H7 (cell line): ENCODE measurements at places on chromosomes 16 and 17.

GRCh38 chr17:59338498-59338897 is 7.0 kb downstream of the YPEL2 start:
- DNase-seq = no peak

DNA sequence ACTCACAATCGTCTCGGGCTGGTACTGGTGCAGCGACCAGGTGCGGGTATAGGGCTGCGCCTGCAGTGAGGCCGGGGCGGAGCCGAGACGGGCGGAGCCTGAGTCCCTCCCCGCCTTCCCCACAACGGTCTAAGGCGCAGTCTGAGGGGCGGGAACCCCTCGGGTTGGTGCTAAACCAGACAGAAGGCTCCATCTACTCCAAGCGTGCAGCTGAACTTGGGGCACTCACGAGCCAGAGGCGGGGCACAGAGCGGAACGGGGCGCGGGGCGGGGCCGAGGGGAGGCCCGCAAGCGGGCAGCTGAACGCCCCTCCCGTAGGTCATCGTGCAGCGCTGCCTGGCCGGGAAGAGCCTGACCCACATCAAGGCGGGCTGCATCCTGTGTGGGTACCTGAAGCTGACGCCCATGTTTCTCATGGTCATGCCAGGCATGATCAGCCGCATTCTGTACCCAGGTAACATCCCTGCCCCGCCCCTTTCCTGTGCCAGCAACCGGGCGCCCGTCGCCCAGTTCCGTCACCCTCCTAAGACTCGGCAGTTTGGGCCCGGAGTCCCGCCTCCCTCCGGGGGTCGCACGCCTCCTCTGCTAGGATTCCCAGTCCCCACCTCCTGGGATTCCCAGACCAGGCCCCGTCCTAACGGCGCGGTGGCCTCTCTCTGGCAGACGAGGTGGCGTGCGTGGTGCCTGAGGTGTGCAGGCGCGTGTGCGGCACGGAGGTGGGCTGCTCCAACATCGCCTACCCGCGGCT is 5.0 kb downstream of the SLC5A2 start:
- DNase-seq = peak; percentile 97

- peak; percentile 91 for DNase-seq
Measured at GRCh38 chr16:678858-679813, 1.1 kb upstream of the STUB1 start.

- no peak for DNase-seq
Measured at GRCh38 chr17:427891-428290, 75.3 kb upstream of the RPH3AL start.

- DNase-seq = no peak
Measured at GRCh38 chr16:27995378-27995777, 68.1 kb downstream of the GSG1L start.

- peak; percentile 82 for DNase-seq
Measured at GRCh38 chr17:43027091-43028032, 2.3 kb downstream of the RND2 start.

DNA sequence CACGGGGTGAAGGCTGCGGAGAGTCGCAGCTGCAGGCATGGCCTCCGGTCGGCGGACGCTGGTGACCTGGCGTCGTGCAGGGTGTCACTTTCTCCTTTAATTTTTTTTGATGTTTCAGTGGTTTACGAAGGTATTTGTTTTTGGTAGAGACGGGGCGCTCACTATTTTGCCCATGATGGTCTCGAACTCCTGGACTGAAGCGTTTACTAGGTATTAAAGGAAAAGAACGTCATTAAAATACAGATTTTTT is 17.1 kb downstream of the ZNF213 start:
- DNase-seq = peak; percentile 52

DNA sequence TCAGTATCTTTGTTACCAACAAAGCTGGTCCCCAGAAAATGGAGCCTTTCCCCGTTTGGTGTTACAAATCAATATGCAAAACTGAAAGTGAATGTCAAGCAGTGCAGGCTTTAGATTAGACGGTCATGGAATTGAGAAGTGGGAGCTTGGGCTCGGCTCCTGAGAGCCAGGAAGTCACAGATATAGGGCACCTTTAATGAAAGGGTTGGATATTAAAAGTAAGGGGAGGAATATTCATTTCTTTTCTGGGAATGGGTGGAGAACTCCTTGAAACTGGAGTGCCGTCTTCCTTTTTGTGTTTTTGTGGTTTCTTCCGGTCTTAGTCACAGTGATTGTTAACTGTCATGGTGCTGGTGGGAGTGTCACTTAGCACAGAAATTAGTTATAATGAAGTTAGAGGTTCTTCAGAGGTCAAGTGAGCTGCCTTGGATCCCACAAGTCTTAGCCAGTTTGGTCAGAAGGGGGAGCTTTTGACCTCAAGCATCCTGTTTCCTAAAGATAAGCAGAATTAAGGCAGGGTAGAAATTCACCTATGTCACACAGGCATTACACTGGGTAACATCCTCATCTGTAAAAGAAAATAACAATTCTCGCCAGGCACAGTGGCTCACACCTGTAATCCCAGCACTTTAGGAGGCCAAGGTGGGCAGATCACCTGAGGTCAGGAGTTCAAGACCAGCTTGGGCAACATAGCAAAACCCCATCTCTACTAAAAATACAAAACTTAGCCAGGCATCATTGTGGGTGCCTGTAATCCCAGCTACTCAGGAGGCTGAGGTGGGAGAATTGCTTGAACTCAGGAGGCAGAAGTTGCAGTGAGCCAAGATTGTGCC is 9.6 kb upstream of the EIF1 start:
- no peak for DNase-seq

GRCh38 chr16:82400046-82400445 is 226.7 kb upstream of the CDH13 start:
- DNase-seq = no peak

DNA sequence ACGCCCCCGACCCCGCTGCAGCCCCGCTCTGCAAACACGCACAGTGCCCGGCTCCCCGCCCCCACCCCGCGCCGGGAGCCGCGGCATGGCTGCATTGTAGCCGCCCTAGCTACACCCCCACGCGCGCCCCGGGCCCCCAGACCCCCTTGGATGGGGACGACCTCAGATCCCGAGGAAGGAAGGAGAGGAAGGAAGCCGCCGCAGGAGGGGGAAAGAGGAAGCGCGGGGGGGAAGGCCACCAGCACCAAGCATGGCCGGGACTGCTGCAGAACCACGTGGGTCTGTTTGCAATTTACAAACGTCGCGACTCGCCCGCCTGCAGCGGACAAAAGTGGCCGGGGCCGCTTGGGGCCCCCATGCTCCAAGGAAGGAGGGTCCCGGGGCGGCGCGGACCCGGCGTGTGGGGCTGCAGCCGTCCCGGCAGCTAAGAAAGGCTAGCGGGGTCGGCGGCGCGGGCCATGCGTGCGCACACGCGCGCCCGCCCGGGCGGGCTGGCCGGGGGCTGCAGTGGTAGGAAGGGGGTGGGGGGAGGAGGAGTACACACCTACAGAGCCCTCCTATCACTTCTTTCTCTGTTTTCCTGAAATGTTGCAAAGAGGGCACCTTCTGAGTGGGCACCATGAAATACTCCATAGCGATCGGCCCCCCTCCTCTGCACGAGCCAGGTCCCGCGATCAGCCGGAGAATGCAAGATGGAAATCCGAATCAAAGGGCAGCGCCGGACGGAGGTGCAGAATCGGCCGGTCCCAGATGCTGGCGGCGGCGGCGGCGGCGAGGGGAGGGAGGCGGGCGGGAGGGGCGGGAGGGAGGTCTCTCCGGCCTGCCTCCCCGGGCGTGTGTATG is 488 bp downstream of the TFAP4 start:
- DNase-seq = peak; percentile 90

DNA sequence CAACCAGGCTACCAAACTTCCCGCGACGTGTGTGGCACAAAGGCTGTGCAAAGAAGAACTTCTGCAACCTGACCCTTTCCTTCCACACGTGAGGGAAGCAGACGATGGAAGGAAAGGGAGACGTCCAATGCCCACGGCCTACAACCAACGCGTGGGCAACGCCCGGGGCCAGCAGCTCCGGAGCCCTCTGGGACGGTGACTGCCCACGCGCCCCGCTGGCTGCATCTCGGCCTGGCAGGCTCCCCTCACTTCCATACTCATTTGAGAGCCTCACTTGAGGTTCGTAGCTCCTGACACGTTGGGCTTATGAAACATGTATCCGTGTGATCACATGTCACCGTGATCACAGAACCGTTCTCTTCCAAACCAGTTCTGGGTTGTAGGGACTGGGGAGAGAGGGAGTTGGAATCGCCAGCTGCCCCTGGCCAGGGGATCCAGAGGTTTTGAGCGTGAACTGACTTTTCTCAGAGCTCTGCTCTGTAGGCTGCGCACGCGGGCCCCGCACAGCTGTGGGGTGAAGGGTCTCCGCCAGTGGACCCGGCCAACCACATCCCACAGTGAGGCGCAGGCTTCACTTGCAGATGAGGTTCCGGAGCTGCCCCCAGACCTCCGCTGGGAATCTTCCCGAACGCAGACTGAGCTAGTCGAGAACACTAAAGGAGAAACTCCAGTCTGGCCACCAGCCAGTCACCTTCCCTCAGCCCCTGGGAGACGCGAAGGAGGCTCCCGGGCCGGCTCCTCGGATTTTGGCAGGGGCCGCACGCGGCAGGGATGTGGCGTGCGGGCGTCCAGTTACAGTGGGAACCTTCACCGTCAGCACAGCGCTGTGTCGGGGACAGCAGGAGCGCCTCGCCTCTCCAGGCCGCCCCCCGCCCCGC is 1.0 kb downstream of the LMF1 start:
- peak; percentile 87 for DNase-seq

- DNase-seq = peak; percentile 30
Measured at GRCh38 chr17:58271216-58271931, 9.4 kb downstream of the MPO start.

DNA sequence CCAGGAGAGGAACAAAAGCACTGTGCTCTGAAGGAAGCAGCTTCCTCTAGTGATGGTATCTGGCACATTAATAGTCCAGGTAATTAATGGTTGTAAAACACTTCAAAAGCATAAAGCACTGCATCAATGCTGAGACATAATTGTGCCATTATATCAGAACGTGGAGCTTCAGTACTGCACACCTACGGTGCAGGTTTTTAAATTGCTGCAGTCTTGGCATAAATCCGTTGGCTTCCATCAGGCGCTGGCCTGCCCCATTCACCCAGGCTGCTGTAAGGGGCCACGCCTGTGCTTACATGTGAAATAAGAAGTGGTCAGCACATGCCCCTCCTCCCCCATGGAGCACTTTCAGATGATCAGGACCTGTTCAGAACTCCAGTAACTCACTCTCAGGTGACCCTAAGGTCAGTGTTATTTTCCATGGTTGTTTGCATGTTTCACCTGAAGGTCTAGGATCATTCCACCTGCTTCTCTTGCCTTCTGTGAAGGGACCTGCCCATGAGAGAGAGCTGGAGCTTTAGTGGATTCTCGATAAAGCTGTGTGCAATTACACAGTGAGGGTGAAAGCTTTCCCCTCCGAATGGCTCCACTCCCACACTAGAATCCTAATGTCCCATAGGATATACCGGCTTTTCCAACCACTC is 345.3 kb downstream of the CA10 start:
- no peak for DNase-seq

- no peak for DNase-seq
Measured at GRCh38 chr17:77462090-77462489, 321.3 kb downstream of the SEC14L1 start.

GRCh38 chr16:23435500-23435899 is 17.5 kb downstream of the COG7 start:
- peak; percentile 80 for DNase-seq
